ENCODE measurements at places on chromosomes 13 and 19.
A peak's percentile ranks its signal among the peaks of the same experiment; 100 is the strongest.

DNA sequence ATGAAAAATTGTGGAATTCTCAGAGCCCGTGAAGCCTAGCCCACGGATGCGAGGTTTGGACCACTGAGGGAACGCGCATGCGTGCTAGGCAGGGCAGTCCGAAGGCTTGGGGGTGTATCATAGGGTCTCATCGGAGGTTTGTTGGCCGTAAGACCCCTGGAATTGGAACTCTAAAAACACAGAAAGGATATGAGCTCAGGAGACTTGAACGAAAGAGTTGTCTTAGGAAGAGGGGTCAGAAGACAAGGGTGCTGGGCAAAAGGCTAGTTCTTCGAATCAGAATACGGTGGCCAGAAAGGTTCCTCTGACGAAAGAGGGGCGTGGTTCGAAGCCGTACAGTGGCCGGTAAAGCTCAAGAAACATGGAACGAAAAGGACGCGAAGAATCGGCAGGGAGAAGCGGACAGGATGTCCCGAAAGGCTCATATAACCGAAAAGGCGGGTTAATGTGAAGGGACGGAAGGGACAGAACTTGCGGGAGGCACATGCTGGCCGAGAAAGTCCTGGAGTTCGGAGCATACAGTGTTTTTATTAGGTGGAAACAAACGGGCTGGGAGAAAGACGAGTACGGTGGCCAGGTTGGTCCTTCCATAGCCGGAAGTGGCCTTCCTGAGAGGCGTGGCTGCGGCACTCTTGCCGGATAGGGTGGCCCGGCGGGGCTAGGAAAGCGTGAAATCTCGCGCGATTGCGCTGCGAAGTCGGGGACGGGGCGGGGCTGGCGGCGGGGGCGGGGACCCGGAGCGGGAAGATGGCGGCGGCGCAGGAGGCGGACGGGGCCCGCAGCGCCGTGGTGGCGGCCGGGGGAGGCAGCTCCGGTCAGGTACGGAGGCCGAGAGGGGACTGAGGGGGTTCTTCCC is at the start of gene CLPTM1:
Gene CLPTM1 (plus strand): TSS at position 732 of the 856 bp plus-strand sequence. CDS start 16 bp downstream, at position 748.
- peak; percentile 95 for DNase-seq

- DNase-seq = no peak
Observed at GRCh38 chr19:28883241-28883693, 329.7 kb downstream of the UQCRFS1 start.

- peak; percentile 4 for DNase-seq
Observed at GRCh38 chr19:18603255-18603957, 3.2 kb downstream of the CRLF1 start.

GRCh38 chr13:35914662-35915061 is 216.5 kb downstream of the DCLK1 start:
- no peak for DNase-seq

GRCh38 chr19:23698711-23699520 is 11.9 kb upstream of the ZNF675 start:
- no peak for DNase-seq

DNA sequence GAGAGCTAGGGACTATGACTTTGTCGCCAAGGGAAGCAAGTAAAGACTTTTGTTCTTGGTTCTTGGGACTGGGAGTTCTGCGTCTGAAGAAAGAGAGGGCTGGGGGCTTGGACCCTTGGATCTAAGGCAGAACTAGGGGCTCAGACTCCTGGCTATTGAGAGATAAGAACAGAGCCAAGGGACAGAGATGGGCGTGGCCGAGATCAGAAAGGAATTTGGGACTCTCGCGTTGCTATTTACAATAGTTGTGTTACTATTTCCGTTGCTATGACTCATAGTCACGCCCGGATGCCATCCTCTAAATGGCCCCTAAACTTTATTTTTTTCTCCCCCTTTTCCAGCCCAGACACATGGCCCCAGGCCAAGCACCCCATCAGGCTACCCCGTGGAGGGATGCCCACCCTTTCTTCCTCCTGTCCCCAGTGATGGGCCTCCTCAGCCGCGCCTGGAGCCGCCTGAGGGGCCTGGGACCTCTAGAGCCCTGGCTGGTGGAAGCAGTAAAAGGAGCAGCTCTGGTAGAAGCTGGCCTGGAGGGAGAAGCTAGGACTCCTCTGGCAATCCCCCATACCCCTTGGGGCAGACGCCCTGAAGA is 759 bp downstream of the PPP1R15A start:
- peak; percentile 89 for DNase-seq

- DNase-seq = no peak
Observed at GRCh38 chr19:45349126-45349415, 8.5 kb downstream of the KLC3 start.

DNA sequence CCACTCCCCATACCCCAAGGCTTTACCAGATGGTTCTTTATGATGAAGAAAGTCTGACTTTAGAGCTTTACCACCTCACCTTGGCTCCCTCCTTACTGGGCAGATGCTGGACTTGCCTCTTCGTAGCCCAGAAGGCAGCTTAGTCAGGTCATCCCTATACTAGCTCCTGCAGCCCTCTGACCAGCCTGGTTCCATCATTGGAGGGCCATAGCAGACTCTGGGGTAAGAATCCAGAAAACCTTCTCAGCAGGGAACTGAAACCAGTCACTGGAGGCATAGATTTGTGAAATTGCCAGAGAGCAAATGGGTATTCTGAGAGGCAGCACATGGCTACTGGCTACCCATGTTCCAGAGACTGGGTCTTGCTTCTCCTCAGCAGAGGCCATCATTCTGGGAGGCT is 21.8 kb upstream of the ZNF492 start:
- DNase-seq = no peak

GRCh38 chr19:49297403-49297802 is 27.6 kb downstream of the SLC6A16 start:
- DNase-seq = no peak

DNA sequence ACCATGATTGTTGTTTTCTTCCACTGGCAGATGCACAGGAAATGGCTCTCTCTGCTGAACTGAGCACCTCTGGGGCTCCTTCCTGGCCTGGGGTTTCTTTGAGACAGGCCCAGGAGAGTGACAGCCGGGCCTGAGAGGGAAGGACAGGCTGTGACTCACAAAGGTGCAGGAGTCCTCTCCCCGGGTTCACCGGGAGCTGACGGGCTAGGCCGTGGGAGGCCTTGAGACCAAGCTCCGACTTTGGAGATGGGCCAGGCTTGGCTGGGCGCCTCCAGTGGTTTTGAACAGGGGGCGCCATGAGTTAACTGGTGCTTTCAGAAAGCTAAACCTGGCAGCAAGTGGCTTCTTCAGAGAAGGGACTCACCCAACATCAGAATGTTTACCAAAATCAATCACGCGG is 143.4 kb downstream of the URI1 start:
- no peak for DNase-seq

- no peak for DNase-seq
Observed at GRCh38 chr19:12230751-12231733, 63.6 kb downstream of the ZNF44 start.

DNA sequence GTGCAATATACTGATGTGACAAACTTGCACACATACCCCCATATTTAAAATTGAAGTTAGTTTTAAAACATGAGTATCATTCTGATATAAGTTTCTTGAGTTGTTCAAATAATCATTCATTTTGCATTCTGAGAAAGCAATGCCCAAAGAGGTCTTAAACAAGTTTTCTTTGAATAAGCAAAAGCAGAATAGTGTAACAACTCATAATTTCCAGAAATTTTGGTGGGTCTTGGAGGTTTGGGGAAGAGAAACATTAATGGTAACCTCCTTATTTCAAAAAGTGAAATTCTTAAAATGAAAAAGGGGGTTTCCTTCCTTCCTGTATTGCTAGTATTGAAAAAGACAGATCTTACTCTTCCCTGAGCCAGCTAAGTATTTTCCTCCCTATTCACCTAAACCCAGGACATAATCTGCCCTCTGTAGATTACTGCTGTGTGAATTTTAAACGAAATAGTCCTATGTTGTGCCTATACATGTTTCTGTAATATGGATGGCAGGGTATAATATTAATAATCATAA is 30.4 kb downstream of the SLC25A15 start:
- DNase-seq = no peak

GRCh38 chr19:46298479-46299003 is 1.7 kb downstream of the HIF3A start:
- no peak for DNase-seq

DNA sequence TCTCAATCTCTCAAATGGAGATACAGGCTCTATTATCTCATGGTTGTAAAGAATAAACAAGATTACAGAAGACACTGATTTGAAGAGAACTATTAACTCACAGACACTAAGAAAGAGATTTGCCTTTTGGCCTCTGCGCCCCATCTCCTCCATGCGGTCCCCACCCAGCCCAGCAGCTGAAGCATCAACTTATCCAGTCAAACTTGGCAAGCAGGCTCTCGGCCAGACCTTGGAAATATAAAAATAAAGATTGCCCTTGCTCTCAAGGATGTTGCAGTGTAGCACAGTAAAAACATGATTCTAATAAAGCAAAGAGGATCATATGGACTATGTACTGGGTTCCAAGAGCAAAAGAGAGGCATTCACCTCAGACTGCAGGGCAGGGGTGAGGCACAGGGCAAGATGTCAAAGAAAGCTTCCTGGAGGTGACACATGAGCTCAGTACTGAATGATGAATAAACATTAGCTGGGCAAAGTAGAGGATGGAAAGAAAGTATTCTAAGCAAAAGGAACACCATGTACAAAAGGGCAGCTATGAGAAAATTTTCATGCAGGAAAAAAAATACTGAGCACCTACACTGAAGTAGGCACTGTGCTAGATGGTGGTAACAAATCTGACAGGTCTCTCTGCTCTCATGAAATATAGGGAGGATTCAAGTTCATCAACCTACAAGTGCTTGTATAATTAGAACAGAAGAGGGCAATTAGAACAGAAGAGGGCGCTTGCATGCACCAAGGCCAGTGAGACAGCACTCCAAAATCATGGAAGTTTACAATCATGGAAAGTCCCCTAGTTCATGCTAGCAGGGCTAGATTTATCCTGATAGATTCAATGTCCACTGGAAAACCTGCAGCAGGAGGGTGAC is 85.0 kb downstream of the SACS start:
- DNase-seq = no peak

DNA sequence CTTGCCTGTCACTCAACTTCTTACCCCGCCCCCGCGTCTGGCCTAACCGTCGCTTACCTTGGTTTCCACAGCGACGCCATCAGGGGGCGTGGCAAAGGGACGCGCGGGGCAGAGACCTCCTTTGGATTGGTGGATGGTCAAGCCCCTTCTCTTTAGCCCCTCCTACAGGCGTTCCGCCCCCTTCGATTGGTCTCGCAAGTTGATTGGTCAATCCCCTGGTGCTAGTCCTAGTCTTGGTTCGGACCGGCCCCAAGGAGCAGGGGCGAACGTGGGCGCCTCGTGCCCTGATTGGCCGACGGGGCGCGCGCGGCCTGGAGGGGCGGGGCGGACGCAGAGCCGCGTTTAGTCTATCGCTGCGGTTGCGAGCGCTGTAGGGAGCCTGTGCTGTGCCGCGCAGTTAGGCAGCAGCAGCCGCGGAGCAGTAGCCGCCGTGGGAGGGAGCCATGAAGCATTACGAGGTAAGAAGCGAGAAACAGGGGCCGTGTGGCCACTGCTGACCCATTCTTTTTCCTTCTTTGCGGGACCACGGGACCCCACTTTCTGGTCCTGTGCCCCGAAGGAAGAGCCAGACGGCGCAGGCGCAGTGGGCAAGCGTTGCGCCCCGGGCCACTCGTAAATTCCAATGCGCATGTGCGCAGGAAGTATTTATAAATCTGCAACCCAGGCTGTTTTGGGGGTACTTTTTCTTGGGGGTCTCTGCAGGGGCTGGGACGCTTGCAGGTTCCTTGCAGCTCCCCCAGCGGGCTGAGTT is at the start of gene TECR:
Gene TECR (plus strand): TSS at position 341 of the 751 bp plus-strand sequence. CDS start 103 bp downstream, at position 444.
- peak; percentile 100 for DNase-seq

DNA sequence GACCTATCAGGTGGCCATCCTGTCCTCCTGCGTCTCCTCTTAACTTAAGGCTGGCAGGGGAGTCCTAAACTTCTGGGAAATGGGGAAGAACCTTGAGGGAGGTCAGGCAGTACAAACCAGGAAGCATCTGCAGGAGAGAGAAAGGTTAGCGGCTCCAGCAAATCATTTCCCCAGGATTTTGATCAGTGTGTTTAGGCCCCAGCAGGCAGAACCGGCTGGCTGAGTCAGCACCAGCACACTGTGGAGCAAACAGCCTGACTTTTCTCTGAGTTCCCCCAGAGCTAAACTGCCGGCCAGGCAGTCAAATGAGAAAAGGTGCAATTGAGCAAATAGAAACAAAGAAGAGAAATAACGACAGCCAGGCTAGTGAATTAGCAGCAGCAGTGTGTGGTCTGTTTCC is 46.7 kb upstream of the MEDAG start:
- no peak for DNase-seq

DNA sequence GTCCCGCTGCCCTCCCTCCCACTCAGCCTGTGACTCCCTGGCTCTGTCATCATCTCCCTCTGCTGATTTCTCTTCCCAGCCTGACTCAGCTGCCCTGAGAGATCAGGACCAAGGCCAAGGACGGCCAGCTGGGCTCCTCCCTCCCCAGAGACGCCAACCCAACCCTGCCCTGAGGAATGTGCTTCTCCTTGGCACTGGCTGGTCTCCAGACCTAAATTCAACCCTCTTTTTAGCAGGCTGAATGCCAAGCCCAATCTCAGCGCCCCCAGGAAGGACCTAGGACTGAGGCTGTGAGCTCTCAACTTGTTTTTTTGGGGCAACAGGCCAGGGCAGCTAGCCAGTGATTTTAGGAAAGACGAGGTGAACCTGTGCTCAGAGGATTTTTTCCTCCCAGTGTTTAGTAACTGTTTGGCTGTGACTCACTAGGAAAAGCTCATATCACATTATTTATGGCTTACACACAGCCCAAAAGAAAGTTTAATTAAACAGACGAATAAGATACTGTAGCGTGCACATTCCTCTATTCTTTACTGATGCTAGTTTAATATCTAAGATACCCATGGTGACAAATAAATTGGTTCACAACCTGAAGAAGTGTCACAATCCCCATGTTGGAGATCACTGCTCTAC is 7.4 kb upstream of the IGFL1 start:
- no peak for DNase-seq

GRCh38 chr19:18657590-18658365 is 20.9 kb downstream of the KLHL26 start:
- peak; percentile 17 for DNase-seq

GRCh38 chr19:29587518-29587986 is 18.5 kb upstream of the POP4 start:
- peak; percentile 16 for DNase-seq

- no peak for DNase-seq
Observed at GRCh38 chr13:34161931-34162543, 344.1 kb downstream of the RFC3 start.

DNA sequence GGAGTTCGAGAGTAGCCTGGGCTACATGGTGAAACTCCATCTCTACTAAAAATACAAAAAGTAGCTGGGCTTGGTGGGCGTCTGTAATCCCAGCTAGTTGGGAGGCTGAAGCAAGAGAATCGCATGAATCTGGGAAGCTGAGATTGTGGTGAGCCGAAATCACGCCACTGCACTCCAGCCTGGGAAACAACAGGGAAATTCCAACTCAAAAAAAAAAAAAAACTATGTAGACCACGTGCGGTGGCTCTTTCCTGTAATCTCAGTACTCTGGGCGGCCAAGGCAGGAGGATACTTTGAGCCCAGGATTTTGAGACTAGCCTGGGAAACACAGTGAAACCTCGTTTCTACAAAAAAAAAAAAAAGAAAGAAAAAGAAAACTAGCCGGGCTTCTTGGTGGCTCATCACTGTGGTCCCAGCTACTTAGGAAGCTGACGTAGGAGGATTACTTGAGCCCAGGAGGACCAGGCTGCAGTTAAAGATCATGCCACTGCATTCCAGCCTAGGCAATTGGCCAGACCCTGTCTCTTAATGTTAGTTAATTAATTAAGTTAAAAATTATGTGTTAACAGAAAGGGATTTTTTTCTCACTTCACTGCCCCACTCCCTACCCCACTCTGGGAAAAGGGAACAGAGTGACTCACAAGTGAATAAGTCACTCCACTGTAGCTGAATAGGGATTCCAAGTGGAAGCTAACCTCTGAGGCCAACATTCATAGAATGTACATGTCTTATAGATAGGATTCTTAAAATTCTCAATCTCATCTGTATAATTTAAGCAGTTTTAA is 2.2 kb downstream of the ZNF83 start:
- DNase-seq = no peak

Measured in inflammatory macrophage treated with lipopolysaccharide for 1 hour (primary cell).